ENCODE measurements at places on chromosomes 13 and 19.

DNA sequence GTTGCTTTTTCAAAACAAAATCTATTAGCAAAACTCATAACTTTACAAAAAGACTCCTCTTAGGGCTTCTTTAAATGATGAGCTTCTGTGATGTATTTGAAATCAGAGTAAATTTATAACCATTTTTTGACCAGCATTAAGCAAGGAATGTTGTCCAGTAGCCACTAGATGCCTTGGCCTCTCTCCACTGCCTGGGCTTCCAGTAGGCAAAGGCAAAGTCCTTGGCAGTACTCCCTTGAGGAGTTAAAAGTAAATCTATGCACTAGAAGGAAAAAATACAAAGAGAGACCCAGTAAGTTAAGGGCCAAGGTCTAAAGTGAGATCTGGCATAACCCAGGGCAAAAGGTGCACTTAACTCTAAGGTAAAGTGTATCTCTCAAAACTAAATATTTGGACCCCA lies 9.5 kb downstream of the SERPINE3 start:
- no peak for DNase-seq

DNA sequence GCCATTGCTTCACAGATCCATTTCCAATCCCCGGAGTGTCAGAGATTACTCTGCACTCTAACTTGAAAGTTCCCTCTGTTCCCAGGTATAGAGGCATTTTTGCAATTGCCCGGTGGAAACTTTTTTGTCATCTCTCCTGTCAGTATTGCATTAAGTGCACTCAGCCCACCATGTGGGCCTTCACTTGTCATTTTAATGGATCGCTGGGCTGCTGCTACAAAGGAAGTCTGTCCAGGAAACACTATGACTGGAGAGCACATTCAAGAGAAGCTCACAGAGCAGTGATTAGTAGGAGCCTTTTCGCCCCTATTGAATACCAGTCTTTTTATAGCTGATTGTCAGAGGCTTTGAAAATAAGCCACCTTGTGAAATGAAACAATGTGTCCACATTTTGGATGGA lies 180.9 kb downstream of the B3GLCT start:
- no peak for DNase-seq

GRCh38 chr13:51230477-51231105 lies 8.4 kb downstream of the FAM124A start:
- DNase-seq = no peak

DNA sequence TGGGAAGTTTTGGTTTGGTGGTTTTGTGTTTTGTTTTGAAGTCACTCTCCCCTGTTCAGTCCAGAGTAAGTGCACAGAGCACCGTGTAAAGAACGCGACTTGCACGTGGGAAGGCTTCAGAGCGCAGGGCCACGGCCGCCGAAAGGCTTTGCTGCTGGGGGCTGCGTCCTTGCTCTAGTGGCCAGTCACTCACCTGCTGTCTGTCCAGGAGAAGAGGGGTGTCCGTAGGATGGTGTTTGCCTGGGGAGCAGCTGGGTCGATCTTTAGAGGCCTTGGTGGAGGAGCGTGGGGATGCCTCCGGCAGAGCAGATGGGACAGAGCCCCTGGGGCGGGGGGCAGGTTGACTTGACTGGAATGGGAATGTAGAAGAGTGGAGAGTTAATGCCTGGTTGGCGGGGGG lies 116.6 kb upstream of the MCF2L start:
- DNase-seq = no peak

GRCh38 chr19:7562646-7563393 lies 27.3 kb downstream of the PNPLA6 start:
- no peak for DNase-seq

- no peak for DNase-seq
These were observed 121.9 kb upstream of the MLNR start for GRCh38 chr13:49098198-49098597.

DNA sequence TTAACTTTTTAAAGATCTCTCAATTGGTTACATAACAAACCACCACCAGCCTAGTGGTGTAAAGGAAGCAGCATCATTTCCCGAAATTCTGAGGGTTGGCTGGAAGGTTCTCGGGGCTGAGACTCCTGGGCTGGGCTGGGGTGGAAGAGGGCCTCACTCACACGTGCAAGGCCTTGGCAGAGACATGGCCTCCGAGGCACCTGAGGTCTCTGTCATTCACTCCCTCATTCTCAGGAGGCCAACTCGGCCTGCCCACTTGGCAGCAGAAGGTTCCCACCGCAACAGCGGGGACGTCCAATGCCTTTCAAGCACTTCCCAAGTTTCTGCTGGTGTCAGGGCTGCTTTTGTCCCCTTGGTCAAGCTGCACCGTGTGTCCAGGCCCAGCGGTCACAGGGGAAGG lies 18.6 kb upstream of the RASA3 start:
- no peak for DNase-seq

- DNase-seq = no peak
These were observed 469 bp downstream of the ABHD17A start for GRCh38 chr19:1884719-1885334.

- no peak for DNase-seq
These were observed 21.1 kb downstream of the IQCN start for GRCh38 chr19:18253130-18253529.

GRCh38 chr13:102195566-102196462 lies 206.0 kb downstream of the FGF14 start:
- DNase-seq = peak; percentile 64

- DNase-seq = no peak
These were observed 2.1 kb downstream of the CCDC106 start for GRCh38 chr19:55650126-55650557.

DNA sequence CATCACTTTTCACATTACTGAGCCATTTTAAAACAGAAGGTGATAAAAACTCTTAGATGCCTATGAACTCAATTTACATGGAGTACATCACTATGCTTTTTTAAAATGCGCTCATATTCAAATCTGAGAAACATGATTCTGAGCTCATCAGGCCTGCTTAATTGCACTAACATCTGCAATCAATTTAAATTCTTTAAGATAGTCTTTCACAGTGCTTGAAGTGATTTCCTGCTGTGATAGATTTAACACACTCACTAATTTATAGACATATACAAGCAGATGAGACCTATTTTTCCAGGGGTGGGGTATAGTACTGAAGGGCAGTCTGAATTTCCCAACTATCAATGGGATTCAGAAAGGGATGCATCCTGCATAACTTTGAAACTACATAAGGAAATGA lies 82.9 kb downstream of the DIAPH3 start:
- DNase-seq = no peak
